ENCODE measurements at places on chromosomes 5 and 9.

DNA sequence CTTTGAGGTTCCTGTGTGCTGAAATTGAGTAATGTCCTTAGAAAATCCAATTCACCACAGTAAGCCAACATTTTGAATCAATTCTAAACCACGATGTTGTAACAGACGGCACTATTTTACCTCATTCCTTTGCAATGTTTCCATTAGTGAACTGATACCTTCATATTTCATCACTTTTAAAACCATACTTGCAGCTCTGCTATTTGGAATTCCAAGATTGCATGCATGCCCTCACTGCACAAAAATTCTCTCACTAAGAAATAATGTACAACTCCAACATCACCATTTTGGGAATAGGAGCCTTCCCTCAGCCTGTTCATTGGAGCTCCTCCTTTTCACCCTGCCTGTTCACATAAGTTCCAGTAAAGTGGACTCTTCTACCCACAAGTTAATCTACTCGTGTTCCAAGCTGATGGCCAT is 74.8 kb upstream of the TGFBR1 start:
- peaks cover 13% of the 10 kb centered on the region for H3K27me3 ChIP-seq
- H3K36me3 ChIP-seq, result no peaks in the 10 kb centered on the region
- H3K4me3 ChIP-seq, result no peak overlapping the region

DNA sequence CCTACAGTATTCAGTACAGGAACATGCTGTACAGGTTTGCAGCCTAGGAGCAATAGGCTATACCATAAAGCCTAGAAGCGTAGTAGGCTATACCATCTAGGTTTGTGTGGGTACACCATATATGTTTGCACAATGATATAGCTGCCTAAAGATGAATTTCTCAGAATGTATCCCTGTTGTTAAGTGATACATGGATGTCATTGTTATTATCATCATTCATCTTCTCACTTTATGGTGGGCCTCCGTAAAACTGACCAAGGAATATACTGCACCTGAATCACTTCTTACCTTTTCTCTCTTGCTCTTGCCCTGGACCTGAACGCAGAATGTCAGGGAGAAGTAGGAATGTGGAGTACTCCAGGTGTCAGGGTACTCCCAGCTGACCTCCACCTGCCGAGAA is 11.8 kb downstream of the IL12B start:
- H3K36me3 ChIP-seq, result no peaks in the 10 kb centered on the region
- H3K27ac ChIP-seq, result no peak overlapping the region
- DNase-seq, result no peak
- no peak overlapping the region for H3K4me3 ChIP-seq
- H3K27me3 ChIP-seq, result peaks cover 16% of the 10 kb centered on the region

DNA sequence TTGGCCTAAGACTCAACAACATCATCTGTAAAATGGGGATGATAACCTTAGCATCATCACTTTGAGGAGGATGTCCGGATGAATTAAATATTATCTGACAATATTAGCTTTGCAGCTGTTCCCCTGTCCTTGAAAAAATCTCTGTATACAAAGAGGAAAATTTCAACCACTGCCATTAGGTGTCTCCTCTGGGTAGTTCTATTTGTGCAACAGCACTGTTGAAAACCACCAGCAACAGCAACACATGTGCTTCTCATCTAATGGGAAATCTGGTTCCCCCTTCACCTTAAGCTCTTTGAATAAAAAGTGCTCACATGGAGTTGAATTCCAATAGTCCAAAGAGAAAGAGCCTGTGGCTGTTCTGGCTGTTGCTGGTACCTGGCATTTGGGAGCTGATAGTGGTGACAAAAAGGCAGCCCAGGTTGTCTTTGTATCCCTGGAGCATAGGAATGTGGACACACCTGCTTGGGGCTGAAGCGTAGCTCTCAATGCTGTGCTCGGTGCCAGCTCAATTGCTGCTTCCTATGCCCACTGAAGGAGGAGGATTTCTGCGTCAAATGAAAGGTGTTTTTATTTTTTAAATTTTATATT is 322.1 kb upstream of the MSX2 start:
- no peak for DNase-seq
- peaks cover 42% of the 10 kb centered on the region for H3K4me1 ChIP-seq
- no peak overlapping the region for H3K4me3 ChIP-seq
- no peak overlapping the region for H3K27ac ChIP-seq
- peaks cover 2% of the 10 kb centered on the region for H3K27me3 ChIP-seq

DNA sequence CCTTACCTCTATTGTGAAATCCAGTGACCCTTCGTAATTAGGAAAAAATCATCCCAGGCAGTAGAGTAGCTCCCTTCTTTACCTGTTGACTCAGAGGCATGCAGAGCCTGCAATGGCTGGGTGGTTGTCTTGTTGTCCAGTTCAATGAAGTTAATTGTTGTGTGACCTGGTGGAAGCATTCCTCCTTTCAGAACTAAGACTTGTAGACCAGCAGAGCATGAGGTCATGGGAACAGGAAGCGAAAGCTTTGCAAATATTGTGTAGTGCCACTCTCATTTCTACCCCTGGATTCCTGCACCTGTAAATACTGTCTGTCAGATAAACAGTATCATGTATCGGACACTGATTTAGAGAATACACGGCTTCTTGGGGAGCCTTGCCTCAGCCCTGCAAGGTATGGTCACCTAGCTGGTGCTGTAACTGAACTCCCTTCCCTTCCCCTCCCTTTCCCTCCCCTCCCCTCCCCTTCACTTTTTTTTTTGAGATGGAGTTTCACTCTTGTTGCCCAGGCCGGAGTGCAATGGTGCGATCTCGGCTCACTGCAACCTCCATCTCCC is 5.7 kb upstream of the PRXL2C start:
- H3K27ac ChIP-seq, result no peak overlapping the region
- H3K27me3 ChIP-seq, result peaks cover 22% of the 10 kb centered on the region
- no peak for DNase-seq
- H3K4me1 ChIP-seq, result peaks cover 4% of the 10 kb centered on the region
- H3K36me3 ChIP-seq, result no peaks in the 10 kb centered on the region

- no peak overlapping the region for H3K27ac ChIP-seq
- no peaks in the 10 kb centered on the region for H3K36me3 ChIP-seq
- H3K27me3 ChIP-seq, result peaks cover 2% of the 10 kb centered on the region
- no peak for DNase-seq
These were observed 9.7 kb upstream of the PSMD5 start for GRCh38 chr9:120852240-120853010.

DNA sequence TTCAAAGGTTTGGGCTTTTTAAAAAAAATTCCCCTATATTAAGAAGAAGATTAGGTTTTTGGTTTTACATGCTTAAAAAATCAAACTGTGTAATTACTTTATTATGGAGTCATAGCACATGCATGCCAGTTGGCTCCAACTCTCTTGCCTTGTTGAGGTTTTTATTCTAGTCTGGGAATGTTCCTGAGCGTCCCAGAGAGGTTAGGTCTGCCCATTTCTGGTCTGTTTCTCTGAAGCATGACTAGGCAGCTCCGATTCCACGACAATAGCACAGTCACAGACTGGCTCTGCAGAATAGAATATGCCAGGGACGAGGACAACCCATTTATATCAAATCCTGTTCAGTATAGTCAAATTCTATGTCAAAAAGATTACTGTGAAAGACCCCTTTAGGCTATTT is 217.0 kb downstream of the PCSK5 start:
- peaks cover 66% of the 10 kb centered on the region for H3K36me3 ChIP-seq
- no peak for DNase-seq
- no peak overlapping the region for H3K4me3 ChIP-seq
- H3K27ac ChIP-seq, result peak overlapping the region; percentile 60
- no peaks in the 10 kb centered on the region for H3K27me3 ChIP-seq
- peaks cover 57% of the 10 kb centered on the region for H3K4me1 ChIP-seq

DNA sequence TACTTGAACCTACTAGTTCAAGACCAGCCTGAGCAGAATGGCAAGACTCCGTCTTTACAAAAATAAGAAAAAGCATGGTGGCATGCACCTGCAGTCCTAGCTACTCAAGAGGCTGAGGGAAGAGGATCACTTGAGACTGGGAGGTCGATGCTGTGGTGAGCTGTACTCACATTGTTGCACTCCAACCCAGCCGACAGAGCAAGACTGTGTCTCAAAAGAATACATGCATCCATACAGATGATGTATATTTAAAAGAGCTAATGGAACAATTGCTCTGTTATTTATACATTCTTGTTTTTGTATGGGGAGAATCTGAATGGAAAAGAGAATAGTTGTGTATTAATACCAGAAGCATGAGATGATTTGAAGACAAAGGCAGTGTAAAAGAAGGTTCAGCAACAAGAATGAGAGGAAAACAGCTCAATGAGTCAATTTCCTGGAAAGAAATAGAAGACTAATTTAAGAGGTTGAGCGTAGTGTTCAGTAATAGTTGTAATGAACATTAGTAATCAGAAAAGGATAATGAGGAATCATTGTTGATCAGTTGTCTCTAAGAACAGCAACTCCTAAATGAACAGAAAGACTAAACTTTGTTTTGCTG is 1.9 kb upstream of the LRRC70 start:
- H3K27me3 ChIP-seq, result no peaks in the 10 kb centered on the region
- H3K4me1 ChIP-seq, result peaks cover 6% of the 10 kb centered on the region
- H3K27ac ChIP-seq, result peak overlapping the region; percentile 3
- H3K4me3 ChIP-seq, result no peak overlapping the region
- DNase-seq, result no peak

DNA sequence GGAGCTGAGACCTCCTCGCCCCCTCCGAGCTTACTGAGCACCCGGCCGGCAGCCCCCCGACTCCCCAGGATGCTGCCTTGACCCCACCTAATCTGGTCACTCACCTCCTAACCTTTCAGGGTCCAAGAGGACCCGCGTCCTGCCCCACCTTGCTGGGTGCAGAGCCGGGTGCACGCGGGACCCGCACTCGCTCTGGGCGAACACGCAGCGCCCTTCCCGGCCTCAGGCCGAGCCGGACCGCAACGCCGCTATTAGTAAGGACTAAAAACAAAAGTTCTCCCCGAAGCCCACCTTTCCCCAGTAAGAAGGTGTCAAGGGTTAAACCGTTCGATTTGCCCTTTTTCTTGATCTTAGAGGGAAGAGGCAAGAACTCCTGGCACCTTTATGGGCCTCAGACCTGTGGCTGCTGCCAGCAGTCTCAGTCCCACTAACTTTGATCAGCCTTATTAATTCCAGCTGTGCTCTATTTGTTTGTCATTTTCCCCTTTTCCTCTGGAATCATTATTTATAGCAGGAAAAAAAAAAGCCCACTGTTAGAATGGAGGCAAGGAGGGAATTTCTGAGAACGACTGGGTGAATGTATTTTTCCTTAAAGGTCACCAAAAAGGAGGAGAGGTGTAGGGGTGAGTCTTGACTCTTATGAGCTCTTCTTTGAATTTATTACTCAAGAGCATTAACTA is 10.5 kb downstream of the IRX2 start:
- H3K4me1 ChIP-seq, result peaks cover 30% of the 10 kb centered on the region
- H3K27me3 ChIP-seq, result peaks cover 99% of the 10 kb centered on the region
- no peak overlapping the region for H3K27ac ChIP-seq
- no peak for DNase-seq
- no peaks in the 10 kb centered on the region for H3K36me3 ChIP-seq

GRCh38 chr9:82969291-82969690 is 93.7 kb downstream of the RASEF start:
- no peaks in the 10 kb centered on the region for H3K4me1 ChIP-seq
- H3K27me3 ChIP-seq, result peaks cover 8% of the 10 kb centered on the region
- H3K27ac ChIP-seq, result no peak overlapping the region
- no peaks in the 10 kb centered on the region for H3K36me3 ChIP-seq

- peaks cover 47% of the 10 kb centered on the region for H3K4me1 ChIP-seq
- peak overlapping the region; percentile 37 for H3K27ac ChIP-seq
- H3K36me3 ChIP-seq, result peaks cover 81% of the 10 kb centered on the region
- H3K4me3 ChIP-seq, result no peak overlapping the region
These were observed 178.8 kb downstream of the TRIO start for GRCh38 chr5:14321936-14322335.

DNA sequence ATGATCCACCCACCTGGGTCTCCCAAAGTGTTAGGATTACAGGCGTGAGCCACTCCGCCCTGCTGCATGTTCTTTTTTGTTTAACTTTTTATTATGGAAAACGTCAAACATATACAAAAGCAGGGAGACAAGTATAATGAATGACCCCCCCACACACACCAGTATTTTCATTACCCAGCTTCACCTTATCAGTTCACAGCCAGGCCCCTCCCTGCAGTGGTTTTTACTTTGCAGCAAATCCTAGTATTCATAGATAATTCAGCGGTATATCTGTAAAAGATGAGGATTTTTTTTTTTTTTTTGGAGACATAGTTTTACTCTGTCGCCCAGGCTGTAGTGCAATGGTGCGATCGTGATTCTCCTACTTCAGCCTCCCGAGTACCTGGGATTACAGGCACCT is 2.3 kb downstream of the POMT1 start:
- DNase-seq, result no peak
- peaks cover 52% of the 10 kb centered on the region for H3K36me3 ChIP-seq
- H3K27me3 ChIP-seq, result no peaks in the 10 kb centered on the region
- peaks cover 34% of the 10 kb centered on the region for H3K4me1 ChIP-seq
- H3K4me3 ChIP-seq, result peak overlapping the region; percentile 97

DNA sequence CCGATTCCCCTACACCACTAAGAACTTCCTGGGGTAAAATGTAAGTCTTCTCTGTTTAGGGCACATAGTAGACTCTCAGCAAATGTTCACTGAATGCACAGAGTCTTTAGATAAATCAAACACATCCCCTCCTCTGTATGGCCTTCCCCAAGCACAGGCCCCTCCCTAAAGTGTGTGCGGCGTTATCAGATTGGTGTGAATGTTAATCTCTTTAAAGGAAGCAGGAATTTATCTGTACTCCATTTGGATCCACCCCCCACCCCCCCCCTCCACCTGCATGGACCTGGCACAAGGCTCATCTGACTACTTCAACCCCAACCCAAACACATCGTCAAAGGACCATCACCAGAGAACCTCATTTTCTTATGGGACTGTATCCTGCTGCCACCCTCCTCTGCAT is 6.3 kb downstream of the PCDH1 start:
- no peak overlapping the region for H3K27ac ChIP-seq
- peaks cover 66% of the 10 kb centered on the region for H3K27me3 ChIP-seq
- H3K4me1 ChIP-seq, result peaks cover 39% of the 10 kb centered on the region
- DNase-seq, result no peak
- H3K36me3 ChIP-seq, result no peaks in the 10 kb centered on the region

GRCh38 chr5:131302506-131302905 is 38.7 kb downstream of the CDC42SE2 start:
- no peak overlapping the region for H3K4me3 ChIP-seq
- no peak for DNase-seq
- no peaks in the 10 kb centered on the region for H3K4me1 ChIP-seq
- H3K36me3 ChIP-seq, result peaks cover 65% of the 10 kb centered on the region
- peaks cover 4% of the 10 kb centered on the region for H3K27me3 ChIP-seq

GRCh38 chr5:58922461-58923171 is 339.7 kb downstream of the RAB3C start:
- DNase-seq, result no peak
- H3K27me3 ChIP-seq, result peaks cover 3% of the 10 kb centered on the region
- peak overlapping the region; percentile 86 for H3K27ac ChIP-seq
- H3K36me3 ChIP-seq, result no peaks in the 10 kb centered on the region

Data from nephron progenitor cell (in vitro differentiated cells).